ENCODE measurements at places on chromosomes 3 and 15.

DNA sequence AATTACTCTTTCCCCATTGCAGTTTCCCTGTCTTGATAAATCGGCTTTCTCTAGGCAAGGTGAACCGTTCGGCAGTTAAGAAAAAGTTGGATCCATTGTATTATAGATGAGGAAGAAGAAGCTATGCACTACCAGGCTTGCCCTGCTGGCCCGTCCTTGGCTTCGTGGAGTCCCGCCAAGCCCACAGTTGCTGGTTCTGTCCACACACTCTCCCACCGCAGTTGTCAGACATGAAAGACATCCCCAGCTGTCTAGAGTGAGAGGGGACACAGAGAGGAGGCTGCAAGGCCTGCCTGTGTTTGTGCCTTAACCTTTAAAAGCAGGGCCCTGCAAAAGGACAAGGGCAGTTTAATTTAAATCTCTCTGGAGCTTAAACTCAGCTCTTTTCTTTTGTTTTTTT is 47.2 kb upstream of the PLCL2 start:
- no peak for DNase-seq

GRCh38 chr15:57190208-57190607 is 186.1 kb upstream of the CGNL1 start:
- DNase-seq: no peak

DNA sequence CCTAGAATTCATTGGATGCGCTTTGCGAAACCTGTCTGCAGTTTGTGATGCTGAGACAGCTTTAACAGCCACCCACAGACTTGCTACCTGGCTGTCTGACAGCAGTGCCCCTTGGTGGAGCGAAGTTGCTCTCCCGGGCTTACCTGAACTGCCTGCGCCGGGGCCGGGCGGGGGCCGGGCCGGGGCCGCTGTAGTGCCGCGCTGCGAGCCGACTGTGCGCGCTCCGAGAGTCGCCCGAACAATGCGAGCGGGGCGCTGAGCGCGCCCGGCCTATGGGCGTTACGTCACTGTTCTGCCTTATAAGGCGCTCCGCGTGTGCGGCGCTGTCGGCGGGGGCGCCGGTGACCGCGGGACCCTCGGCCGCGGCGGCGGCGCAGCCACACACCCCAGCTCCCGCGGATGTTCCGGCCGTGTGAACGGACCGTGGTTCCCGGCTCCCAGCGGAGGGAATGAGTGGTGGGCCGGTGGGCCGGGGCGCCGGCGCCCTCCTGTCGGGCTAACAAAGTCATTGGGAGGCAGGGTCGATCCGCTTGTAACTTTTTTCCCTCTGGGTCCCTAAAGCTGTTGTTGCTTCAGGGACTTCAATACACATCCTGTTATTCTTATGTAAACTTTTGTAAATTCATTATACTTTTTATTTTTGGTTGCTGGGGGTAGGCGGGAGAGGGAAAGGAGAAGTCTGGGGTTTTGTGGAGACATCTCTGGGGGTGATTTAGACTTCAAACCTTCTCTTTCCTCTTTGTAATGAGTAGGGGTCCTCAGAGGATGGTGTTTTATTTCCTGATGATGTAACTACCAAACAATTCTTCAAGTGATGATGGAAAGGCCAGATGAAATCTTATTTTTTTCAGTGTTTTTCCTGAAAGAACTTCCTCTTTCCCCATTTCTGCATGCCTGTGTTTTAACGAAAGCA is 58.5 kb downstream of the CMSS1 start:
- peak; percentile 52 for DNase-seq

GRCh38 chr3:128547368-128547987 is 54.5 kb upstream of the GATA2 start:
- no peak for DNase-seq

GRCh38 chr15:63114465-63114864 is 7.2 kb upstream of the LACTB start:
- DNase-seq: no peak

GRCh38 chr3:81390796-81391195 is 370.6 kb downstream of the GBE1 start:
- no peak for DNase-seq

GRCh38 chr3:192916371-192917027 is 1.2 kb downstream of the MB21D2 start:
- DNase-seq: no peak

- peak; percentile 73 for DNase-seq
Measured at GRCh38 chr15:72237029-72237852, 6.3 kb upstream of the PKM start.

GRCh38 chr3:86152620-86153019 is 838.3 kb downstream of the VGLL3 start:
- DNase-seq: no peak

DNA sequence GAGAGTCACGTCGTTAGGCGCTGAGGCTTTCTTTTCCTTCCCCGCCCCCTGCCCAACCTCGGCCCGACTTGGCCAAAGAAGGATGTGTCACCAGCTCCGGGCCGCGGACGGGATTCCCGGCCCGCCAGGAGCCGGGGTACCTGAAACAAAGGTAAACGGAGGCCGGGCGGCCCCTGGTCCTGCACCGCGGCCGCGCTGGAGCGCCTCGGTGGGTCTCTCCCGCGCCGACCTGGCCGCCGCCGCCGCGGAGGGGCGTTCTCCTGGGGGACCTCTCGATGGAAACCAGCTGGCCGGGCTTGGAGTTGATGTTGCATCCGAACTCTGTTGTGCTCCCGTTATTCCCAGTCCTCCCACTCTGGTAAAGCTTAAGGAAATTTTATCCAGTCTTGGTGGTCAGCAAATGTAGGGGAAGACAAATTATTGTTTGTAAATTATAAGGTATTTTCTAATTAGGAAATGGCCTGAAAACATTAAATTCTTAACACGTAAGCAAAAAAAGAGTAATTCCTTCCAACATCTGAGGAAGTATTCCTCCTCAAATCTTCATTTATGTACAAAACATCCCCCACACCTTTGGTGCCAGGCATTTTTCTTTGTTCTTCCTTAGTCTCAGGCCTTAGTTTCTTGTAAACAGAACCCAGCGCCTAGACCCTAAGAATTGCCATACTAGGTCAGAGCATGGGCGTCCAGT is 888 bp downstream of the PPP2R3A start:
- no peak for DNase-seq

DNA sequence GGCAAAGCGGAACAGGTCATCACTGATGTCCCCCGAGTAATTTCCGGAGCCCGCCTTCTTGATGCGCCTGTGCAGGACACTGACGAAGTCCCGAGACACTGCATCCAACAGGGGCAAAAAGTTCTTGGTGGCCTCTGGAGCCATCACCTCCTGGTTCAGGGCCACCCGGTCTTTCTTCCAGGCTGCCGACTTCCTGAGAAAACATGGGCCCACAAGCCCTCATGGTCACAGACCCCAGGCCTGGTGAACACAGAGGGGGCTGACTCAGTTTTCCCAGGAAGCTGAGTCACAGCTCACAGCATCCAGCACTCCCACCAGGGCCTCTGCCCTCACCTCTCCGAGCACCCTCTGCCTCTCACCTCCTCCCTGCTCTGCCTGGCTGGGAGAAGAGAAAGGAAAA is 22.4 kb downstream of the CYP11A1 start:
- DNase-seq: no peak

- no peak for DNase-seq
Measured at GRCh38 chr15:47184003-47184907, 533.0 kb upstream of the SEMA6D start.

- no peak for DNase-seq
Measured at GRCh38 chr15:66875588-66876420, 173.8 kb downstream of the SMAD6 start.

- DNase-seq: no peak
Measured at GRCh38 chr15:37873336-37873735, 61.1 kb upstream of the TMCO5A start.

- no peak for DNase-seq
Measured at GRCh38 chr15:44715797-44716334, 4.5 kb downstream of the B2M start.

DNA sequence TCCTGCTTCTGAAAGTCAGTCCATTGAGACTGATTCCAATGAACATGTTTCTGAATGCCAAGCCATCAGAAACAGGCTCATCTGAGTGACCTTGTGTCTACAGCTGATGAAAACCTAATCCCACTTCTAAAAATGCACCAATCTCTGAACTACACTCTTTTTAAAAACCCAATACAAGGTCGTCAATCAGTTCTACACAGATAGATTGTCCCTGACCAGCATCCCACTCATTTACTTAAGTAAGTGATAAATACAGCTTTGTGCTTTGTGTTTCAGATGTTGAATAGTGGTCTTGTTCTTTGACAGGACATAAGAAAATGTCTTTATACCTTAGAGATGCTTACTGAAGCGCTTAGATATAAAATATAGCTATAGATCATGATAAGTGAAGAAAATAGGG is 20.2 kb upstream of the SCG3 start:
- no peak for DNase-seq

DNA sequence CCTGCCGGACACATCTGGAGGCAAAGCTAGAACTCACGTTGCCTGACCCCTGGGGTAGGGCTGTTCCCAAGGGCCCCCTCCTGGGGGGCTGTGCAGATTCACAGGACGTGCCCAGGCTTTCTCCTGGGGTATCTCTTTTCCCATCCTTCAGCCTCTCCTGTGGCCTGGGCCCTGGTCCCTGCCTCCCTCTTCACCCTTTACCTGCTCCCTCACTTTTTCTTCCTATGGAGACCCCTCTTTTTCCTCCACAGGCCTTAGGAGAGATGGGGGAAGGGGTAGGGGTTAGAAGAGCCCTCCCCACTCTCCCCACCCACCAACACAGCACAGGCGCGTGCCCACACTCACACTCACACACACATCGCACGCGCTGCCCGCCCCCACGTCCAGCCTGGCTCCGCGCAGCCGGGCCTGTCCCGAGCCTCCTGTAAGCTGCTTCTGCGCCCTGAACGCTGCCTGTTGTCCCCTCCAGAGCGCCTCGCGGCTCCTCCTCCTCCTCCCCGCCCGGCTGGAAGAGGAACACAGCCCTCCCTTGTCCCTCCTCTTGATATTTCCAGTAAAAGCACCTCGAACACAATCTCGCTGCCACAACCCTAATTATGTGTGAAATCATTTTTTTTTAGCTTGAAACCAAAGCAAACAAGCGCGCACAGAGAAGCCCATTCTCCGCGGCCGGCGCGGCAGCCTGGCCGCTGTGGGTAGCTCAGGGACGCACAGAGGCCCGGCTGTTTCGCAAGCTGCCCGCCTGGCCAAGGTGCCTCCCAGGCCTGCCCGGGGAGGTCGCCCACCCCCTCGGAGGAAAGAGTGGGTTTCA is 33.9 kb upstream of the ACAN start:
- DNase-seq: no peak

DNA sequence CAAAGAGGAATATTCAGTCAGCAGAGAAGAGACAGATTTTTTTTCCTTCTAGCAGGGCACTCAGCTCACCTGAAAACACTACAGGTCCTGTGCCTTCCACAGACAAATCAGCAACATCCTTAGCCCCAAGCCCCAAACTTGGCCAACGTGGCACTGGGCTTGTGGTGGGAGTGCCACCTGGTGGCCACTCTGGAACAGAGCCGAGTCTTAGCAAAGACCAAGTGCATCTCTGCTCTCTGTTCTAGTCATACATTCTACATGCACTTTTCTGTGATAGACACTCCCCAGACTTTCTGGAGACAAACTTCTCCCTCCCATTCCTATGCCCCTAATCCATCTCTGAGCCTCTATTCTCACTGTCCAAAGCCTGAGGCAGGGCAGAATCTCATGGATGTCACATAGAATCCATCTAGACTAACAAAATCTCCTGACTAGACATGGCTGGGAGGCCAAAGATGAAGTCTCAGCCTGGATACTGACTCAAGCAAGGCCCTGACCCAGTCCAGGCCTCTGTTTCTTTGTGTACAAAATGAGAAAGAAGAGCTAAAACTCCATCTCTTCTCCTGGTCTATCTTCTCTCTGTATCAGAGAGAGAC is 5.1 kb upstream of the SEMA7A start:
- peak; percentile 77 for DNase-seq

- DNase-seq: no peak
Measured at GRCh38 chr3:30198162-30198561, 408.2 kb upstream of the TGFBR2 start.

DNA sequence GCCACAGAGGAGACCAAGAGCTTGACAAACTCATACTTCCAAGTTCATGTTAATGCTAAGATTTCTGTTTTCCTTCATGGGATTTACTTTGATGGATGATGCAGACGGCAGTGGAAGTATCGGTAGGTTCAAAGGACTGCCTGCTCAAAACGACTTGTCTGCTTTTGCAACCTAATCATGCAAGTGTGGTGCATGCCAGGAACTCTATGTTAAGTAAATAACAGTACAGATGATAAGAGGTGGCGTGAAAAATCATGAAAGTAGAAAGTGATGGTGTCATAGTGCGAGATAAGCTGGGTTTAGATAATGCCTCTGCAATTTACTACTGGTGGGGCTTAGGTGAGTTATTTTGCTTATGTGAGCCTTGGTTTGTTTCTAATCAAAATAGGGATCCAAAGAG is 14.7 kb upstream of the LMCD1 start:
- DNase-seq: no peak

DNA sequence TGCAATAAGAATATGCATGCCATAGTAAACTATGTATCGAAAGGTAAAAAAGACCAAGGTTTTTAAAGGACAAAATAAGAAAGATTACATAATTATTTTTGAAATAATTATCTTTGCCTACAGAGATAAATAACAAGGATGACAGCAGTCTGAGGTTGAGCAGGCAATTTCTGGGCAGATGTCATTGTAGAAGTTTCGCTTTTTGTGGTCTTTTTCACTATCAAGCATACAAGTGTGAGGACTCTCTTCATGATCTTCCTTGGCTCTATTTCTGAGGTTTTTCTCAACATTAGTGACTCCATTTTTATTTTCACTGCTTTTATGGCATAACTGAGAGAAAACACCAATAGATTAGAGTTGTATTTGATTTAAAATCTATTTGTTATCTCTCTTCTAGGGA is 1337.9 kb upstream of the EPHA6 start:
- no peak for DNase-seq

DNA sequence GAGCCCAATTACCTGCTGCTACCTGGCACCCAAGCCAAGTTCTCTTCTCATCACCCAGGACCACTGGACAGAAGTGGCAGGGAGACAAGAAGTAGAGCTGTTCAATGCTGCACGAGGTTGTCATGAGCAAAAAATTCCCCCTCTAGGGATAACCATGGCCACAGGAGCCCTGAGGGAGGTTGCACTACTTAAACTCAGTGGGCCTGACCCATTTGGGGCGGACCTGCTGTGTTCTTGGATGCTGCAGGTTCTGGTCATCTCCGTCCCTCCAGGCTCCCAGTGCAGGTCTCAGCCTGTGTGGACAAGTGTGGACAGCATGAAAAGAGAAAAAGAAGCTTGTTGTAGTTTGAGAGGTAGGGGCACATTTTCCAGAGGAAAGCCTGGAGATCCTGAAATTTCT is 26.1 kb upstream of the MANF start:
- DNase-seq: no peak

GRCh38 chr3:41652931-41653330 is 309.0 kb downstream of the ULK4 start:
- DNase-seq: no peak

GRCh38 chr3:94092086-94092485 is 29.2 kb downstream of the NSUN3 start:
- no peak for DNase-seq

- DNase-seq: no peak
Measured at GRCh38 chr3:126939338-126939718, 43.6 kb upstream of the PLXNA1 start.

DNA sequence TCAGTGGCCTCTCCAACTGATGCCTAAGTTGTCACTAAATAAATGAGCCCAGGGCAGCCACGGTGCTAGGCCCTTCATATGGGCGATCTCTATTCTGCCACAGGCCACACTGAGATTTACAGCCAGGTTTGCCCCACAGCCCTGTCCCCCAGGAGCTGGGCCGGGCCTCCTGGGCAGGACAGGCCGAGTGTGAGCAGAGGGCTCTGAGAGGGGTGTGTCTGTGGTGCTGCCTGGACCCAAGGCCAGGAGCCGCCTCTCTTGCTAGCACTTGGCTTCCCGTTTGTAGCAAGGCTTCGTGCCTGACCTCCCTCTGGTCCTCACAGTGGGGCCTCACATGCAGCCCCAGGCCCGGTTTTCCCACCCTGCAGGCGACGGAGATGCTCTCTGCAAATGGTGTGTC is 67.1 kb upstream of the SEC22A start:
- no peak for DNase-seq

All from CD4-positive, alpha-beta T cell treated with Interleukin-15 for 4 hours (primary cell).